ENCODE measurements at places on chromosomes 3 and 15. TPM values are rescaled to one million over a fixed set of nuclear protein-coding genes. Genes with fewer than 3 reads are reported as not detected.

GRCh38 chr3:155411500-155412223, 118.2 kb upstream of the STRIT1 start:
- DNase-seq: no peak

GRCh38 chr15:23518104-23518503, 47.4 kb upstream of the MKRN3 start:
- no peak for DNase-seq

GRCh38 chr15:87032295-87032694, 952.6 kb downstream of the AGBL1 start:
- DNase-seq: no peak

DNA sequence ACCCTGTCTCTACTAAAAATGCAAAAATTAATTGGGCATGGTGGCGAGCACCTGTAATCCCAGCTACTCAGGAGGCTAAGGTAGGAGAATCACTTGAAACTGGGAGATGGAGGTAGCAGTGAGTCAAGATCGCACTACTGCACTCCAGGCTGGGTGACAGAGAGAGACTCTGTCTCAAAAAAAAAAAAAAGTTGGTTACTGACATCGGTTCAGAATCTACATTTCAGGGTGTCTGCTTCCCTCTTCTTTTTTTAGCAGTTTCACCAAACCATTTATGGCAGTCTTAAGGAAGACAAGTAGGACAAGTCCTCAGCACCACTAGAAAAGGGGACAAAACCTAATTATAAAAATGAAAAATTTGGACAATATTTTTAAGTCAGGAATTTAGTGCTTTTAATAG, 3.3 kb upstream of the USP4 start:
- DNase-seq: no peak

DNA sequence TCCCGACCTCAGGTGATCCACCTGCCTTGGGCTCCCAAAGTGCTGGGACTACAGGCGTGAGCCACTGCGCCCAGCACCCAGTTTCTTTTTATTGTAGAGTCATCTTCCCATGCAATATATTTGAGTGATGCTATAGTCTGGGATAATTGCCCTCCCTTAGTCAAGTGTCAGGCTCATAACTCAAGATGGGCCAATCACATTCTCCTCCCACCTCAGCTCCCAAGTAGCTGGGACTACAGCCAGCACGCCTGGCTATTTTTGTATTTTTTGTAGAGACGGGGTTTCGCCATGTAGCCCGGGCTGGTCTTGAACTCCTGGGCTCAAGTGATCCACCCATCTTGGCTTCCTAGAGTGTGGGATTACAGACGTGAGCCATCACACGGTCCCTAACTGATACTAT, 15.2 kb upstream of the PTPN9 start:
- DNase-seq: no peak

DNA sequence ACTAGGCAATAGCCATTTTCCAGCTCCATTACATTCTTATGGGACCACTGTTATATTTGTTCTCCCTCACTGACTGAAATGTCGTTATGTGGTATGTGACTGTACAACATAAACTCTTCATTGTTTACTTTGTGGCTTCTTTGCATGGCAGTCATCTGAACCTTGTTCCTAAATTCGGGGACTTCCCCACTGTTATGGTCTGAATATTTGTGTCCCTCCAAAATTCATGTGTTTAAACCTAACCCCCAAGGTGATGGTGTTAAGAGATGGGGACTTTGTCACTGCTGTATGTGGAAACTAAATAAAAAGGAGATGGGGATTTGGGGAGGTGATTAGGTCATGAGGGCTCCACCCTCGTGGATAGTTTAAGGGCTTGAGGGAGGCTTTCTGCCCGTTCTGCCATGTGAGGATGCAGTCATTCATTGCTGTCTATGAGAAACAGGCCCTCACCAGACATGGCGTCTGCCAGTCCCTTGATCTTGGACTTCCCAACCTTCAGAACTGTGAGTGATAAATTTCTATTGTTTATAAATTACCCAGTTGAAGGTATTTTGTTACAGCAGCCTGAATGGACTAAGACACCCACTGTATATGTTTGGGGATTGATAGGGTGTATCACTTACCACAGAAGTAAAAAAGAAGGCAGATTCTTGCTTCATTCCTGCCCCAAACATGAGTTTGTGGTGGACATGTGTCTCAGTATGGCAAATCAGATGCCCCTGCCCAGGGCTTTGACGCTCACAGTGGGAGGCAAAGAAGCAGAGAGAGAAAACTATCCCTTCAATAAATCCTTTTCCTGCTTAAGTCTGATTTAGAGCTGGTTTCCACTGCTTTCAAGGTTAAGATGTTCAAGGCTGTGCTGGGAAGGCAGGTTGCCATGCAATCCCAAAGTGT, 138.0 kb upstream of the UBE2E1 start:
- DNase-seq: peak; percentile 53

HDAC11 gene
- 17.4 TPM for total RNA-seq

SPTBN5 gene
- total RNA-seq: 0.22 TPM

BCL6 gene
- total RNA-seq: 4.6 TPM

Data from A172 (cell line).